ENCODE measurements at places on chromosomes 12 and 14.

DNA sequence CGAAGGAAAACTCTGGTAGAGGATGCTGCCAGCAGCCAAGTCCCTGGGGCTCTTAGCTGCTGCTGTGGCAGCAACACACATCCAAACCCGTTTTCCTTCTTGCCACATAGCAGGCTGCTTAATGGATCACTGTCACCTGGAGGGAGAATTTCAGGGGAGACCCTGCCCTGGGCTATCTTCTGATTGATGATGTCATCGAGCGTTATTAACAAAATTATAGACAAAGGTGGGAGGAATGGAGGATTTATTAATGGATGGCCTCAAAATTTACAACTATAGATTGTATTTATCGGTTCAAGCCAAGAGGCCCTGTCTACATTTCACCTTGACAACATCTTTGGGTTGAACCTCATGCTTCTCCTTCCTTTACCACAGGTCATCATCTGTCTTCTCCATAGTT lies 120.8 kb upstream of the PZP start:
- DNase-seq, result no peak

DNA sequence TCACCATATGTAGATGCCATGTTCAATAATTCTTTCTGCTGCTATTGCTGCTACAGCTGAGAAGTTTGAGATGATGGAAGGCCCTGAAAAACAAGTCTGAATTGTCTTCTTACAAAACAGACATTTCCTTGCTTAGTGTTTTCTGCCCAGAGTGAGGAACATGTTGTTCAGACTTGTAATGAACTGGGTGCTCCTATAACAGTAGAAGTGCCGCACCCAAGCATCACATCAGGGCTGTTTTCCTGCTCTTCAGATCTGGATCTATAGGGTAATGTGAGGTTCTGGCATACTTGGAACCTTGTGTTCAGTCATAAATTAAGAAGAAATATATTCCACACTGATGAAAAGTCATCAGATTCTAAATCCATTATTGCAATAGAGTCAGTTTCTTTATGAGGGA lies 171.9 kb upstream of the DIO2 start:
- no peak for DNase-seq

DNA sequence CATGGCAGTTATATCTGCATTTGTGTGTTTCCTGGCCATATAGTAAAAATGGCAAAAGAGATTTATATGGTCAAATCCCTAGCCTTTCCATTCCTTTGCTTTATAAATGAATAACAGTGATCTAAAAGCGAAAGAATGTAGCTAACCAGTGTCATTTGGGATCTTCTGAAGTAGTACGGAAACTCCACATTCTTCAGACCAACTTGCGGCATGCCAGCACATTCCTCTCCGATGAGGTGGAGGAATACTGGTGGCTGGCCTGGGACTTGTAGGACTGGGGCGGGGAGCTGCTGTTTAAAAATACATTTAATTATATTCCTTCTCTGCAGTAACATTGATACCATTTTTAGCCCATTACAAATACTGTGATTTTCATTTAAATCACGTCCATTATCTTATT lies 85.3 kb downstream of the SAMD4A start:
- DNase-seq, result no peak

- no peak for DNase-seq
Measured at GRCh38 chr12:88793096-88793495, 212.8 kb upstream of the KITLG start.

Measured in Peyer's patch (tissue), 4 donors.